ENCODE measurements at places on chromosomes 16 and 17.

GRCh38 chr16:20969386-20969785 lies 68.8 kb downstream of the LYRM1 start:
- DNase-seq: no peak

DNA sequence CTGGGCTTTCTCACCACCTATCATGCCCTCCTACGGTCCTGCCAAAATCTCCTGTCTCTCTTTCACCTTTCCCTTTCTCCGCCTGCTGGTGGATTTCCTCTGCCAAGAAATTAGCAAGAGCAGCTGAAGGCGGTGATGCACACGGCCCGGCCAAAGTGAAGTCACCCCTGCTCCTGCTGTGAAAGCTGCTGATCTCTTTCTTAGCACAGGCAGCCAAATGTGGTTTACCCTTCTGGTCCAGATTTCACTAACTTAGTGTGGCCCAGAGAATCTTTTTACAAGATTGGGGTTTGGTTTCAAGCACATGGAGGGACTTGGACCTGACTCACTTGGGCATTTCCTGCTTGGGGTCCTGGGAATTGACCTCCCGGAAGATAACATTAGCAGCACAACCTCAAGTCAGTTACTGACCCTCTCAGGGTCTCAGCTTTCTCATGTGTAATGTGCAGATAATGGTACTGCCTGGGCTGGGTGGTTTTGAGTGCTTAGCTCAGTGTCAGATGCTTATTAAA lies 155.7 kb downstream of the SOCS1 start:
- DNase-seq: no peak

GRCh38 chr17:57113011-57113410 lies 28.0 kb downstream of the AKAP1 start:
- DNase-seq: no peak

DNA sequence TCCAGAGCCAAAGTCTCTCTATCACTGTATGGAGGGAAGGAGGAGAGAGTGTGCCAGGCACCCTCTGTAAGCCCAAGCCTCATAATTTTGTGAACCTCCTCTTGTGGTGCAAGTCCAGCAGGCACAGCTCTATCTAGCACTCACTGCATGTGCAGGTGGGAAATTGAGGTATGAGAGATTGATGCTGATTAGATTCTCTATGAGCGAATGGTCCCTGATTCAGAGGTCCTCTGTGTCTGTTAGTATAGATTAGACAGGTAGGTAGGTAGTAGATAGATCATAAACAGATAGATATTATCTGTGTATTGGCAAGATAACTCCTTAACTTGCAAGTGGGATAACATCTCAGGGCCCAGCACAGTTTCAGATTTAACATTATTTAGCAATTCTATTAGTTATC lies 209.5 kb downstream of the CNTNAP4 start:
- no peak for DNase-seq

GRCh38 chr17:82049521-82049971 lies 2.1 kb downstream of the RFNG start:
- DNase-seq: no peak

GRCh38 chr16:23587726-23588125 lies 8.4 kb downstream of the NDUFAB1 start:
- no peak for DNase-seq

GRCh38 chr17:50365165-50365564 lies 7.8 kb downstream of the MRPL27 start:
- no peak for DNase-seq

DNA sequence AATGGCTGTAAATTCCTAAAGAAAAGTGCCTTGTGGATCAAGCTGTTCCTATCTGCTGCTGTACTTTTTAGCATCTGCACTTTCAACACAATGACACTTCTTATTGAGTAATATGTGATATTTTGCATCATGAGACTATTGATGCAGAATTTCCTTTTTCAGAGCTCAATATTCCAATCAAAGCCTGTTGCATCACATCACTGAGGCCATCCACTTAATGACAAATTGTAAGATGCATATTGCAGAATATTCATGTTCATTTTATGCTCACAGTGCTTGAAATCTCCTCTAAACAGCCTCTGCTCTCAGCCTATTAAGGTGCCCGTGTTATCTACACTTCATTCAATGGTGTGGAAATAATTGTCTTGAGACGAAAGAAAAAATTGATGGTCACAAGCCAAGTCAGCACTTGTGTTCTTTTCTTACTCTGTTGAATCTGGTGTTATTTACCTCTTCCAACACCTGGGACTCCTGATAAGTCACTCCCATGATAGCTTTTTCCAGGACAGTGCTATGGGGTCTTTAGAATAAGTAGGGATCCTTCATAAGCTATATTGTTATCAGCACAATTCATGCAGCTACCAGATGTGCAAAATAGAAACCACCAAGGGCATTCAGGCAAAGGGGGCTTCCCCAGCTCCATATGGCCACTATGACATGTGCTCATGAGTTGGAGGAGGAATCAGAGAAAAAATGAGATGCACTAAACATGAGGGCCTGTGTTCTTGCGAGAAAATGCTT lies 9.3 kb upstream of the SKAP1 start:
- no peak for DNase-seq

DNA sequence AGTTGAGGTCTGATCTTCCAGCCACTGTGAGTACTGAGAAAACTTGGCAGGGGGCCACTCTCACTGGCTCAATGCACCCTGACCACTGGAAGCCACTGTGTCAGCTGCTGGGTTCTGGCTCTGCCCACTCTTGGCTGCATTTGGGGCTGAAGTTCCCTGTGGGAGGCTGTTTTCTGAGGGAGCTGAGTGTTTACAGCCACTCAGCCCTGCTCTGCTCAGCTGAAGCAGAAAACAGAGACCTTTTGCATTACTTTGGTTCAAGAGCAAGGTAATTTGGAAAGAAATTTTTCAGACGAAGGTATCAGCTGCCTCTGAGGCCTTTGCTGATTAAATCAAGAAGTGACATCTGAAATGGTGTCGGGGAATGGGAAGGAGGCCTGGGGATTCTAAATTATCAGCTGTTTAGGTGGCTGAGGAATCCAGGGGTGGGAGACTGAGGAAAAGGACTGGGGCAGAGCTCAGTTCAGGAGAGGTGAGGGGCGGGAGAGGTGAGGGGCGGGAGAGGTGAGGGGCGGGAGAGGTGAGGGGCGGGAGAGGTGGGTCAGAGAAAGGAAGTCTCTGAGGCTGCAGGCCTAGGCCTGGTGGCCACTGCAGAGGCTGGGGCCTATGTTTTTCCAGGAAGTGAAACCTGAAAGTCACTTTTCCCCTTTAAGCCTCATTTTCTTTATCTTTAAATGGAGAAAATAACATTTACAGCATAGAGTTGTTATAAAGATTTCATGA lies at the start of gene ACSM5:
Gene ACSM5 (plus strand): TSS at position 137 of the 723 bp plus-strand sequence. CDS start 1,951 bp downstream, outside the sequence.
- DNase-seq: no peak

DNA sequence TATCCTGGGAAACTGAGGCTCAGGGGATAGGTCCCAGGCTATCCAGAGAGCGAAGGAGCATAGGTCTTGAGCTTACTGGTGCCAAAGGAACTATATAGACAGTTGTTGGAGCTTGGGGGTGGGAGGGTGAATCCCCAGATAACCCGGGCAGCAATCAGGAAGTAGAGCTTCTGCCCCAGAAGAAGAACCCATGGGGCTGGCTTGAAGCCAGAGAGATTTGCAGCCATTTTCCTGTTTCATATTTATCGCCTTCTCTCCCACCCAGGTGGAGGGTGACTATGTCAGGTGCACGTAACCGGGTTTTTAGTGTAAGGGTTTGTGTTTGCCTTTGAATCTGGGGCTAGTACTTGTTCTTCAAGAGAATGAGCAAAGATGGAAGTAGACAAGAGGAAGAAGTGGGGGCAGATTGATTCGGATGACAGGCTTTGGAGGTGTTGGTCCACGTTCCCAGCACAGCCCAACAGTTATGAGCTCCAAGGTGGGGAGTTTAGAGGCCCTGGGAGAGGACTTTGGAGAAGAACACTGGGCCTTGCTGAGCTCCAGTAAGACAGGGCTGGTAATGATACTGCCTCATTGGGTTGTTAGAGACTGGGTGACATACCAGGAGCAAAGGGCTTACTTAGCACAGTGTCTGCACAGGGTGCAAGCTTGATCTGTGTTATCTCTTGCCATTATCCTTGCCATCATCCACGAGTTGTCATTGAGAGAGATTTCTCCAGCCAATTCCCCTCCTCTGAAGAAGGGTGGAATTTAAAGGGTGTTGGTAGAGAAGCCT lies 145.6 kb downstream of the CCDC182 start:
- DNase-seq: no peak

DNA sequence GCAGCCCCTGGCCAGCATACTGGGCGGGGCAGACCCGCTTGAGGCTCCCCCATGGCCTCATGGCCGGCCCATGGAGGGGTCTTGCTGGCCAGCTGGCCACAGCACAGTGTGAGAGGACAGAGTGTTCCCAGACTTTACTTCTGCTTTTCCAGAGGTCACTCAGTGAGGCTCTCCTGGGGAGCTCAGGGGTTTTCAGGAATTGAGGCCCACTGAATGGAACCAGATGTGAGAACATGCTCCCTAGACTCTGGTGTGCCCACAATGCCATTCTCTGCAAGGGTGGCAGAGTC lies 21.2 kb downstream of the ATP6V0D1 start:
- no peak for DNase-seq

DNA sequence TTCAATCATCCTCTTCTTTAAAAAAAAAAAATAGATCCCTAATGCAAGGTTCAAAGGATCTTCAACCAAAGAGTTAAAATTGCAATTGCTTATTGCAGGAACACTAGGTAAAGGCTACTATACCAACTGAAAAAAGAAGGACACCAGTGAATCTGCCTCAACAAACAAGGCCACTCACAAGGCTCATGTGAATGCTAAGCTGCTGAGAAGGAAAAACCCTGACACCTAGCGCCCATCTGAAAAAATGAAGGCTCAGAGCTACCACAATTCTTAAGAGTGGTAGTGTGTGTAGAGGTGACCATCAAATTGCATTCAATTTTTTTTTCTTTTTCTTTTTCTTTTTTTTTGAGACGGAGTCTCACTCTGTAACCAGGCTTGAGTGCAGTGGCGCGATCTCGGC lies 201.6 kb upstream of the C17orf78 start:
- no peak for DNase-seq

GRCh38 chr16:31700200-31700529 lies 172.5 kb downstream of the AHSP start:
- DNase-seq: no peak

DNA sequence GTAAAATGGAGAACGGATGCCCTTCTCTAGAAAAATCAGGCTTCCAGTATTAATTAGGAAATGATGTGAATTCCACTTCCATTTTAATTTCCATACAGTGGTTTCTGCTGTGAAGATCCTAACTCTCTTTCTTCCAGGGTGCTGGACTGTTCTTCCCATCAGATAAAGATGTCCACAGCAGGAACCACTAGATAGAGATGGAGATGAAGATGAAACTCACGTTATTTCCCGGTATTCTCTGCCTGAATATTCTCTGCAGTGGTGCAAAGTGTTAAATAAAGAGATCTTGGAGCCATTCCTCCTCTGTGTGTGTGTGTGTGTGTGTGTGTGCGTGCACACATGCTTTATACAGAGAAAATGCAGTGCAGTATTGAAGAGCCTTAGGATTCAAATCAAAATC lies 727.5 kb downstream of the KCNJ2 start:
- DNase-seq: no peak

DNA sequence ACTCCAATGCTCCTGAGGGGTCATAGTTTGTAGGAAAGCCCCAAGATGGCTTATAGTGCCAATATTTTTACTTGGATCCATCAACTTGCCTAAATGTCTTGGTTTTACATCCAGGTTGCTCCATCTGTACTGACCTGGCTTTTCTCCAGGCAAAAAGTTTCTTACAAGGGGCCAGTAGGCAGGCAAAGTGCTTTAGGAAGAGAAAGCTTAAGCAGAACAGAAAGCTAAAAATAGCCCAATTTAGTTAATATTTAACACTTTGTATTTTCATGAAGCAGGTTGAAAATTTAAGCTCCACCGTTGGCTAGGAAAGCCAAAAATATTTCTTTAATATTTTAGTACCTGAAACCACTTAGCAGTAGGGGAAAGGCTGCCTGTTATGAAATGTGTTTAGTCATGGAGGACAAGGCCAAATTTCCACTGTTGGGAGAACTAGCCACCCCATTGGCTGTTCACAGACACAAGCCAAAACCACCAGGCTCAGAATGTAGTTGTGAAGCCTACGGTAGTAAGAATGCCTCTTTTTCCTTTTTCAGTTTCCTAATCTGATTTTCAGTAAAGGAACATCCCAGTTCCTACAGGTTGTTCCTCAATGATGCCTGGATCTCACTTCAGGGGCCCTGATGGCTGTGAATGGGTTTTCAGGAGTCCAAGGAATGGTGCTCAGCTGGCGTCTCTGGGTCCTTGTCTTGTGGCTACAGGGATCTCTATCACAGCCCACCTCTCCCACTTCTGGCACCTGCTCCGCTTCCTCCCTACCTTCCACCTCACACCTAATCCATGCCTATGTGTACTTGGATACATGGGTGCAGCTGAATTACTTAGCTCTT lies 324.8 kb downstream of the PMP22 start:
- no peak for DNase-seq

DNA sequence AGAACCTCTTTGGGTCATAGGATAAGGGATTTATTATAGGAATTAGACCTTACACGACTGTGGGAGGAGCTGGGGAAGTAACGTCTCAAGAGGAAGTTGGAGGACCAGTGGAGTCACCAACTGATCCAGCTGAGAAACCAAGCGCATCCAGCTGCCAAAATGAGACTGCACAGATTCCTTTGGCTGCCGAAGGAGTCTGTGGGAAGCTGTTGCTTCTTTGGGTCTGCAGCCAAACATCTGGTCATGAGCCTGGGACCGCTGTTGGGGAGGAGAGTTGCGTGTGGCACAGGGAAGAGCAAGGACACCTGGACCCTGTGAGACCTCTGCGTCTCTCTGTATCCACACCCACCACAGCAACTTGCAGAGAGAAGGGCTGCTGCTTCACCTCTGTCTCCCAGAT lies 2.4 kb upstream of the NACA2 start:
- DNase-seq: no peak

DNA sequence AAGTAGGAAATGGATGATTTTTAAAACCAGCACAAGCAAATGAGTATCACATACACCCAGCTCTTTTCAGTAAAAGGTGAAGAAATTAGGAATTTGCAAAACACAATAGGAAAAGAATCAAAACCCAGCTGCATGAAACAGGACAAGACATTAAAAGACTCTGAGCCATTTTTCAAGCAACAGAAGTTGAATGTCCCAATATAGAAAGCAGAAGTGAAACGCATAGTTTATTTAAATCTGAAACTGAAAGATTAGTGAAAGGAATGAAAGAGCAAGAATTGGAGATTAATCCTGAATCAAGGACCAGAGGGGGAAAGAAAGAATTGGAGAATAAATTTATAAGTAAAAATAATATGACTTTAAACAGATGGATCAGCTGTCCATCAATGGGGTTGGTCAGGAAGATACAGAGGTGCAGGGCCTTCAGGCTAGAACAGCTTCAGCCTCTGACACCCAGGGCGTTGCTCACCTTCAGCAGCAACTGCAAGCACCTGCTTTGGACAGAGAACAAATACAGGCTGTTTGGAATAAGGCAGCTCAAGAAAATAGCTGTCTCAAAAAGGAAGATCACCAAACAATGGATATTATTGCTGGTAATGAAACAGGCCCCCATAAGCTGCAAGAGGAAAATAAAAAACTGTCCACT lies 3.9 kb upstream of the ARHGAP17 start:
- DNase-seq: no peak

DNA sequence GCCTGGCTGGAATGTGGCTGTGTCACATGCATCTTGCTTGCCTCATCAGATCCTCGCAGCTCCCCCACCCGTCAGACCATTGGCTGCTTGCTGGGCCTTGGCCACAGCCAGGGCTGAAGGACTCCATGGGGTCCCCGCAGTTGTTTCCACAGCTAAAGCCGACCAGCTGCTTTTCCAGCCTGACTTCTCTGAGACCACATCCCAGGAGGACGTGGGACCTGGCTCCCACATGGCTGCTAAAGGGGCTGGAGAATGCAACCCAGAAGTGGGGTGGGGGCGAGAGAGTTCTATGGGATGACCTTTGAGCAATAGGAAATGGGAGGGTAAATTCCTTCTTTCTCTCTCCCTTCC lies 193.8 kb downstream of the RAB11FIP4 start:
- DNase-seq: no peak

GRCh38 chr16:68362262-68362913 lies 51.6 kb downstream of the PRMT7 start:
- DNase-seq: no peak

Measured in activated CD8-positive, alpha-beta memory T cell treated with anti-CD3 and anti-CD28 coated beads for 4 hours (primary cell).